ENCODE measurements at places on chromosomes 5 and 9.

GRCh38 chr9:126443144-126443543 is 116.5 kb downstream of the MVB12B start:
- no peak for DNase-seq

DNA sequence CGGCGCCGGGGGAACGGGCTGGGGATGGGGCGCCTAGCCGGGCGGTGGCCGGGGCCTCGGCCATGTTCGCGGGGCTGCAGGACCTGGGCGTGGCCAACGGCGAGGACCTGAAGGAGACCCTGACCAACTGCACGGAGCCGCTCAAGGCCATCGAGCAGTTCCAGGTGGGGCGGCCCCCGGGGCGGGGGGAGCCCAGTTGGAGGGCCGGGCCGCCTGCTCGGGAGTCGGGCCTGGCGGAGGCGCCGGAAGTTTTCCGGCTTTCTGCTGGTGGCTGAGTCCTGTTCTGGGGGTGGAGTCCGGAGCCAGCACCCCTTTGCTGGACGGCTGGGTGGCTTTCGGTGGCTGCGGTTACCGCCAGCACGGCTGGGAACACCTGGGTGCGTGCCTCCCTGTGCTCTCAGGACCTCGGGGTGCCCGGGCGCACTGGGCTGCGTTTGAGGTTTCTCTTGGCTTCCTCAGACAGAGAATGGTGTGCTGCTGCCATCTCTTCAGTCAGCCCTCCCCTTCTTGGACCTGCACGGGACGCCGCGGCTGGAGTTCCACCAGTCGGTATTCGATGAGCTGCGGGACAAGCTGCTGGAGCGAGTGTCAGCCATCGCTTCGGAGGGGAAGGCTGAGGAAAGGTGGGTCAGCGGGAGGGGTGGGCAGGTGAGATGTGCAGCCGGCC is 454 bp downstream of the NELFB start:
- DNase-seq = peak; percentile 68

- peak; percentile 62 for DNase-seq
Observed at GRCh38 chr5:83567741-83568140, 96.2 kb downstream of the VCAN start.

- DNase-seq = no peak
Observed at GRCh38 chr5:159737263-159737662, 179.0 kb upstream of the ADRA1B start.

GRCh38 chr5:79697222-79698170 is 7.9 kb downstream of the CMYA5 start:
- DNase-seq = peak; percentile 65

- DNase-seq = no peak
Observed at GRCh38 chr5:2714026-2714425, 37.5 kb downstream of the IRX2 start.

DNA sequence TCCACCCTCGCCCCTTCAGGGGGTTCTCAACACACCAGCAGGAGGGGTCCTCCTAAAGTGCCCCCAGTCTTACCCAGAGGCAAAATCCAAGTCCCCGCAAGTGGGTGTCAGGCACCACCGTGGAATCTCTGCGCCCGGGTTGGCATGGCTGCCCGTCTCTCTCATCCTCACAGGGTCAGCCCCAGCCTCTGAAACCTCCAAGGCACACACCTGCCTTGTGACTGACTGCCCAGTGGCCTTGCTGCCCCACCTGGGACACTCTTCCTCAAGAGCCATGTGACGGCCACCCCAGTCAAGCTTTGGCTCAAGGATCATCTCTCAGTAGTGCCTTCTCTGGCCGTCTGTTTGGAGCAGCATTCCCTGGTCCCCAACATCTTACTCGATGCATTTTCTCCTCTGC is 4.9 kb downstream of the FBP2 start:
- no peak for DNase-seq
